ENCODE measurements at places on chromosomes 7 and 10.

DNA sequence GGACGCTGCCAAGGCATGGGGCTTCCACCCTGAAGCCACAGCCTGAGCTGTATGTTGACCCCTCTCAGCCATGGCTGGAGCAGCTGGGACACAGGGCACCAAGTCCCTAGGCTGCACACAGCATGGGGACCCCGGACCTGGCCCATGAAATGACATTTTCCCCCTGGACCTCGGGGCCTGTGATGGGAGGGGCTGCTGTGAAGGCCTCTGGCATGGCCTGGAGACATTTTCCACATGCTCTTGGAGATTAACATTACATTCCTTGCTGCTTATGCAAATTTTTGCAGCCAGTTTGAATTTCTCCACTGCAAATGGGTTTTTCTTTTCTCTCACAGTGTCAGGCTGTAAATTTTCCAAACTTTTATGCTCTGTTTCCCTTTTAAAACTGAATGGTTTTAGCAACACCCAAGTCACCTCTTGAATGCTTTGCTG, 463.6 kb downstream of the ZWINT start:
- DNase-seq: no peak

DNA sequence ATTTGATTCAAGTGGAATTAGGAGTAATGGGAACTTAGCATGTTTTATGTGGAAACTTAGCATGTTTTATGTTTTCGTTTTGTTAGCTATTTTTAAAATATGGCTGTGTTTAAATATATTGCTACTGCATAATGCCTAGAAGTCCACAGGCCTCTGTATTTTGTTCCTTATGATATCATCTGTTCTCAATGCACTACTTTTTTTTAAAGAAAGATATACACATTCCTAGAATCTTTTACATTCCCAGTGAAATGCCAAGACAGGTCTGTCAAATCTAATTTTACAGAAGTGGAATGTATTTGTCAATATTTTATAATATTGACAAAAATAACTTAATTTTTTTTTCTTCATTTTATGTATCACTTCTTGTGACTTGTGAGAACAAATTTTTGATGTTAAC, 51.6 kb downstream of the ST7 start:
- no peak for DNase-seq

- no peak for DNase-seq
Observed at GRCh38 chr7:14542624-14543023, 359.9 kb downstream of the DGKB start.

DNA sequence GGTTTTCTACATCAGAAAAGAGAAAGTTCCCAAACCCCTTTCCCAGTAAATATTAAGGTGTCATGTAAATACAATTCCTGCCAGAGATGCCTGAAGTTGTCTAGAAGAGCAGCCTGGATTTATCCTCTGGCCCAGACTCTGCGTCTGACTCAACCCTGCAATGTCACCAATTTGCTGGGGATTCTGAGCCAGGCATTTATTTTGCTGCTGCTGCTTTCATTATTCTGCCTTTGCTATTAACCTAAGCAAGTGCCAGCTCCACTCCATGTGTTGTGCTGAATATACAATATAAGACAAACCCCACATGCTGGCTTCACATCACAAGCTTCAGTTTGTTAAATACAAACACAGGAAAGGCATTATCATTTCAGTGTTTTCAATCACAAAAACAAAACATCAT, 59.1 kb downstream of the ELAPOR2 start:
- DNase-seq: no peak

GRCh38 chr10:3858051-3858845, 73.2 kb upstream of the KLF6 start:
- DNase-seq: no peak

DNA sequence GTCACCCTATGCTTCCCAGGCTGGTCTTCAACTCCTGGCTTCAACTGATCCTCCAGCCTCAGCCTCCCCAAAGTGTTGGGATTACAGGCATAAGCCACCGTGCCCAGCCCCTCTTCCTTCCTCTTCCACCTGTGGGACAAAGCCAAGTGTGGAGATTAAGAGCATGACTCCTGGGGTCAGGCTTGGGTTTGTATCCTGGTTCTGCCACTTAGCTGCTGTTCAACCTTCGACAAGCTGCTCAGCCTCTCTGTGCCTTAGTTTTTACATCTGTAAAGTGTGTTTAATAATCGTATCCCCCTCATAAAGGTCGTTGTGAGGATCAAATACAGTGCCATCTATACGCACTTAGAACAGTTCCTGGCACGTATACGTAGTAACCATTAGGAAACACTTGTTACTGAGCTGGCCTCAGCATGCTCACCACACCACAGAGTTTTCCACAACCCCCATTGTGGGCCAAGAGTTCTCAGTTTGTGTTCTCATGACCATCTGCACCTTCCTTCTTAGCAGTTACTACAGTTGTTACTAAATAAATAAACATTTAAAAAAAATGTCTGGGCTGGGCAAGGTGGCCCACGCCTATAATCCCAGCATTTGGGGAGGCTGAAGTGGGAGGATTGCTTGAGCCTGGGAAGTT, 140.5 kb upstream of the BTBD16 start:
- DNase-seq: no peak

- DNase-seq: no peak
Observed at GRCh38 chr10:34061841-34062240, 727.4 kb upstream of the NRP1 start.

DNA sequence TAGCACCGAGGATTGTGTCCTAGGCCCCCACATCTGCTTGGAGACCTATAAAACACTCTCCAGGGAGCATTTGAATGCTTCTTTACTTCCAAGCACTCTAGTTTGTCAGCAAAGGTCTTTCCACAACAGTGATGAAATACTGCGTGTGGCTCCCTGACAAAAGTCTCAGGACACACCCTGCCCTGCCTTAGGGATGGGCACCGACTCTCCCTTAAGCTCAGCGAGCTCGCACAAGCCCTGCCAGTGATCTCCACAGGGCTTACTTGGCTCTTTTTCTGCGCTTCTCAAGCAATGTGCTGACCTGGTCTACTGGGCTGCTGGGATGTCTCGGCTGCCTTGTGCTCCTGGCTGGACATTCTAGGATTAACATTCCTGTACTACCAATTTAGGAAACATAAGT, 84.3 kb upstream of the MPP7 start:
- no peak for DNase-seq

GRCh38 chr7:103373866-103374643, 26.6 kb downstream of the PSMC2 start:
- DNase-seq: no peak

DNA sequence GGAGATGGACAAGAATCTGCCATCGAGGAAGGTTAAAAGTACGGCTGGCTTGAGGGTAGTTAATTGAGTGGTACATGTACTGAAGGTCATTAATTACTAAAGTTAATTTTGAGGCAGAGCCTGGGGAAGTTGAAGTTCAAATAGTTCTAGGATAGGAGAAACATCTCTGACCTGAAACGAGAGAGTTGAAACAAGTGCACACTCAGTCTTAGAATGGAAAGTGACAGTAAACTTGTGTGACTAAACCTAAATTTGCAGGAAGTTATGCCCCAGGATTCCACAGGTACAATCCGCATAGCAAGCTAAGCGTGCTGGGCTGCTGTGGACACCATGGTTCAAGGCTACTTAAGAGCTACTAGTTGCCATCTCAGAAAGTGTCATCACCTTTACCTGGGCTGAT, 209.9 kb downstream of the CHCHD3 start:
- DNase-seq: no peak

All from stimulated activated naive CD8-positive, alpha-beta T cell treated with anti-CD3 and anti-CD28 coated beads, Interleukin-15, Interleukin-2, amounts not matched to agents 100 U/mL and 50 U/mL, for 24 hours (primary cell).